ENCODE measurements at places on chromosomes 4 and X.

DNA sequence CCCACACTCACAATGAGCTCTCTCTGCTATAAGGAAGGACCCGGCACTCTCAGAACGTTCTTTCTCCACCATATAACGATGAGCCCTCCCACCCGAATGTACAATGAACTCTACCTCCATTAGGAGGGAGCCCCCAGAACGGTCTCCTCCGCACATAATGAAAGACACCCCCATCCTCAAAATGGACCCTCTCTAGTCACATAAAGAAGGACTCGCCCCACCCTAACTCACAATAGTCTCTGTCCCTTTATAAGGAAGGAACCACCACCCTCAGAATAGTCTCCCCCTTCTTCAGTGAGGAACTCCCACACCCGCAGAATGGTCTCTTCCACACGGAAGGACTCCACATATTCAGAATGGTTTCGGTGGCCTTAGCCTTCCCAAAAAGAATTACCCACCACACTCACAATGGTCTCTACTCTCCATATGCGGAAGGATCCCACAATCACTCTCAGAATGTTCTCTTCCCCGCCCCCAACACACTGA lies 477 bp downstream of the SLC35A2 start:
- DNase-seq = no peak

DNA sequence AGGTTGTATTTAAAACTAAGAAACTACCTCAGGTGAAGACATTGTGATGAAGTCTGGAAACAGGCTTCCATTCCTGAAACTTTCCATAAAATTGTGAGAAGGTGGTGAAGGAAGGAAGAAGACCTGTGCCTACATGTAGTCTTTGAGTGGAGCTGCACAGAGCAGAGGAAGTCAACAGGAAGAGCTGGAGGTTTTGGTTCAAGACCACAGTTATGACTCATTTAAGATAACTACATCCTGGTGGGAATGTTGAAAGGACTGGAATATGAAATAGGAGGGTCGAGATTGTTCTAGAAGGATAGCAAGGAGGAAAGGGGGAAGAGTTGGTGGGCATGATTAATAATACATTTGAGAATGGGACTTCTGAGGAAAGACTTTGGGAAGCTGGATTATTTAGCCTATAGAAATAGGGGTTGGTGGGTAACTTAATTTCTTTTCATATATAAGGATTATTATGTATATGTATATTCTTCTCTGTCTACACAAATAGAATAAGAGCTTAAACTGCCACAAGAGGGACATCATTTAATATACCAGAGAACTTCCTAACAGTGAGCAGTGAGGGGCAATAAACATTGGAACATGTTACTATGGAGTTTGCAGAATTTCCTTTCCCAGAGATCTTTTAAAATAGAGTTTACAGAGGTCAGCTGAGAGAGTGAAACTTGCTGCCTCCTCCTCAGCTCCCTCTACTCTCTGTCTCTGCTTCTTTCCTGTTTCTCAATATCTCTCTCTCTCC lies 23.5 kb downstream of the AWAT2 start:
- DNase-seq = no peak

DNA sequence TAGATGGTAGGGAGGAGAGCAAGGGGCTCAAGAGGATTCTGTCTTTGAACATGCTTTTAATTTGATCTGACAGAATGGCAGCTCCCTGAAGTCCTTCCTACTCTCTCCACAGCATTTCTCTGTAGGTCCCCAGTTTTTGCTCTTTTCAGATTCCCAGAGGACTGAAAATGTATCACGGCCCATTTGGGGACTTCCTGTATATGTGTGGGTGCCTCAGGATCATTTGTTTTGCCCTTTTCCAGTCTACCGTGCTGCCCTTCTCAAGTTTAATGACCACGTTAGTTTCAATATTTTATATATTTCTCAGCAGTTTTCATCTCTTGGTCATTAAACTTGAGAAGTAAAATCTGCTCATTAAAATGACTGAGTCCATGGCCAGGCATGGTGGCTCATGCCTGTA lies 2.3 kb downstream of the TBC1D1 start:
- no peak for DNase-seq

GRCh38 chrX:141652286-141652685 lies 46.3 kb downstream of the SPANXD start:
- DNase-seq = no peak

All from HFF-Myc (cell line).